ENCODE measurements at places on chromosomes 1 and 21.

DNA sequence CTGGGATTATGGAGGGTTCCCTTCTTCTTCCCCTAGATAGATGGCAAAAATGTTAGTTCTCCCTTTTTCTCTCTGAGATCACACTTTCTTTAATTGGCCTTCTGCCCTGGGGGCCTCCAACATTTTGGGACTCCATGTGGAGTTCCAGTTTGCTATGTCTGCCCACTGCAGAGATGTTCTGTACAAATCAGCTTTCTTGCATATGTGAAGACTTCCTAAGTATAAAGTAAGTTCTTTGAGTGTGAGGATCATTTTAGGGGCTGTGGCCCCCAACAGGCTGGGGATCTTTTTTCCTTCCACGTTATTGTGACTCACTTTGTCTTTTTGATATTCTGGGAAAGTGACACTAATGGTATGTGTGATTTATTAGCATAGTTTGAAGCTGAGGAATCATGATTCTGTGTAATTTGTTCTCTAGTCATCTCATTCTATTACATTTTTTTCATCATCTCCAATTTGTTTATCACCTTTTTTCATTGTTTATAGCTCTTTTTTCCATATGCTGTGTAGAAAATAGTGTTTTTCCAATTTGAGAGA is 48.2 kb downstream of the HHAT start:
- no peak for DNase-seq

DNA sequence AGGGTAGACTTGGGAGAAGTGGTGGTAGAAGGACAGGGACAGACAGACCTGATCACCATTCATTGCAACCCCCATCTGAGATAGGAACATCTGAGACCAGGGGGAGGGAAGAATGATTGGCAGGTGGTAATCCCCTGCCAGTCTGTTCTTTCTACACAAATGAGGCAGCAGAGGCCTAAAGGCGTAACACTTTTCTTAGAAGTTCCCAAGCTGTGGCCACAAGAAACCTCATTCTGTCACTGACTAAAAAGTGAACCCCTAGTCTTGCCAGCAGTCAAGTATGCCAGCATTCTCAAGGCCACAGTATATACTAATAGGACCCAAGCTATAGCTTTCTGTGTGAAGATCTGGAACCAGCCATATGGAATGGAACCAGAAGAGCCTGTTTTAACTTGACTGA is 638.0 kb downstream of the KCNT2 start:
- no peak for DNase-seq

GRCh38 chr1:205629751-205630150 is 2.1 kb downstream of the ELK4 start:
- no peak for DNase-seq

DNA sequence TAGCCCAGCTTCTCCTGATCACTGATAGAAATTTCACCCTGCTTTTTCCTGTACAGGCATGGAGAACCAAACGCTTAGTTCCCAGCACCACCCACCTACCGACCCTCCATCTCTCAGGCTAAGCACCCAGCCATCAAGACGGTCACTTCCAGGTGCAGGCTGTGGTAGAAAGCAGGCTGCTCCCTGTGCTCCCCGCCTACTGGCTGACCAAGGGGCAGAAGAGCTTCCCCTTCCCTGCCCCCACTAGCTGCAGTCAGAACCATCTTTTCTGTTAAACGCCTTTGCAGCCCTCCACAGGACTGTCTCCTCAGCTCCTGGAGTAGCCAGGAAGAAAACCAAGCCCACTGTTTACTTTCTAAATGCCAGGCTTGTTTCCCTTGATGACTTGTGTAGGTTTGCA is 23.0 kb downstream of the SPATA46 start:
- no peak for DNase-seq

DNA sequence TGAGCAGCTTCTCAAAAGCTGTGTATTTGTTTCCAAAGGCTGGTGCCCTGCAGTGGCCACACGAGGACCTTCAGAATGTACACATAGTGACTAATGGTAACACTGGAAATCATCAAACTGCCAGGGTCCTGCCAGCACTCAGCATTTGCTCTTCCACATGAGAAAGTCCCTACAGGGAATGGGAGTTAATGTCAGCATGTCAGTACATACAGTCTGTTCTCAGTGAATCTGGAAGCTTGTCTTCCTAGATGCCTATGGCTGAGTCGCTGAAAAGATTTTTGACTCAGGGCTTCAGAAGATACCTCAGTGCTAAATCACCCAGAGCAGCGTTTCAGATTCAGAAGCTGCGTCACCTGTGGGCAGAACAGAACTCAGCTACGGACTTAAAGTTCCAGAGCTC is 108.2 kb downstream of the CDC7 start:
- peak; percentile 48 for DNase-seq

DNA sequence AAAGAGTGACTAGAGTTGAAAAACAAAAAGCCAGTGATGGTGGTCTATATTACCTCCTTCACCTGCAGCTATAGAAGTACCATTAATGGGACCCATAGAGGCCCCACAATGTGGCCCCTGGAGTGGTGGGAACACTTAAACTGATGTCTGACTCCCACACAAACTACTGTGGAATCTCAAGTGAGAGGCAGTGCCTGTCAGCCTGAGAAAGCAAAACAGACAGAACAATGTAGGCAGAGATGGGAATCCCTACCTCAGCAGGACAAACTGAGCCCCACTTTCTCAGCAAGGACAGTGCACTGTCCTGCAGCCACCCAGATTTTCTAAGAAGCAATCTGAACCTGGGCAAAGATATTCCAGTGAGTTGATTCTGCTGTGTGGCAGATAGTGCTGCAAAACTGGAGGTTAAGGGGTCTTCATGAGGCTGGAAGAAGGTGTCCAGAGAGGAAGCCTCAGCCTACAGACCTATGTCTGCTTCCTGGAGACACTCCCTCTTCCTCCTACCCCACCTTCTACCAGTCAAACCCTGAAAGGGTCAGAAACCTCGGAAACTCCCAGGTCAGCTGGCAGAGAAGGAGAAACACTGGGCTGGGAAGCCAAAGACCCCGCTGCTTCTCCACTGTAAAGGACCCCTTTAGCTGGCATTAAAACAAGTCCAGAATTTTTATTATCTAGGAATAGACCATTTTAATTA is 228.7 kb downstream of the C1orf94 start:
- no peak for DNase-seq
